Cortex of kidney (tissue), 1 donor: ENCODE measurements at places on chromosomes 2 and 18.

DNA sequence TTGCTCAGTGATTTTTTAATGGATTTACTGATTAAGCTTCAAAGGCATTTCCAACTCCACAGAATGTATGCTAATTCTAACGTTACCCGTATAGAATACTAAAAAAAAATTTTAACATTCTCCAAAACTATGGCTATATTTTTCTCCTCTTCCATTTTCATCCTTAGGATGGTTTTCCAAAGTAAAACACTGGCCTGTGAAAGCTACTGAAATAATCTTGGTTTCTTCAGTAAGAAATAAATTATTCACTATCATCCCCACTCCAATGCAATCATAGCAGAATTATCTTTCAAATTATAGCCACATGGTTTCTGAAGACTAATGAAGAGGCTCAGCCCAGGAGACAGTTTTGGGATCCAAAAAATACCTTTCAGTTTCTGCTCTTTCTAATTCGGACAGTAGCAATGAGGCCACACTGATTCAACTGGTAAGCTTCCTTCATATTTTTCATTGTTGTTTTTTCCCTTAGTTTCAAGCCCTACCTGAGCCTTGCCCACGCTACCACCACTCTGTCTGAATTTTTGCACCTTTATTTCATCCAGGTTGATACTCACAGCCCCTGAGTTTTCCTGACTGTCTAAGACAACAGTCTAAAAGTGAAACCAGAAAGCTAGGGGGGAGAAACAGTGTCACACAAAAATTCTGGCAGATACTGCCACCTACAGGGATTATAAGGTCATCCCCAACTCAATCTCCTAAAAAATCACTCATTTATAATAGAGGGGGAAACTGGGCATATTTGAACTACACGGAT, 887.9 kb downstream of the NRXN1 start:
- DNase-seq: no peak

DNA sequence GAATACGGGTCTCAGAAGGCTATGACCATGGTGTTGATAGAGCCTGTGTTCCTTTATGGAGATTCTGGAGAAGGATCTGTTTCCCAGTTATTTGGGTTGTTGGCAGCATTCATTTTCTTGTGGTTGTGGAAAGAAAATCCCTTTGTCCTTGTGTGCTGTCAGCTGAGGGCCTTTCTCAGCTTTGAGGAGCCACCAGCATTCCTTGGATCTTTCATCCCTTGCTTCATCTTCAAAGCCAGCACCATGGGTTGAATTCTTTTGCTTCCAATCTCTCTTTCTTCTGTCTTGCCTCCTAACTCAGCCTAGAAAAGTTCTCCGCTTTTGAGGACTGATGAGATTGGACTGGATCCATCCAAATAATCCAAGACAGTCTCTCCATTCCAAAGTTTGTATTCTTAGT, 103.2 kb upstream of the MMADHC start:
- no peak for DNase-seq

GRCh38 chr2:175633227-175633626, 368.8 kb downstream of the LNPK start:
- no peak for DNase-seq

DNA sequence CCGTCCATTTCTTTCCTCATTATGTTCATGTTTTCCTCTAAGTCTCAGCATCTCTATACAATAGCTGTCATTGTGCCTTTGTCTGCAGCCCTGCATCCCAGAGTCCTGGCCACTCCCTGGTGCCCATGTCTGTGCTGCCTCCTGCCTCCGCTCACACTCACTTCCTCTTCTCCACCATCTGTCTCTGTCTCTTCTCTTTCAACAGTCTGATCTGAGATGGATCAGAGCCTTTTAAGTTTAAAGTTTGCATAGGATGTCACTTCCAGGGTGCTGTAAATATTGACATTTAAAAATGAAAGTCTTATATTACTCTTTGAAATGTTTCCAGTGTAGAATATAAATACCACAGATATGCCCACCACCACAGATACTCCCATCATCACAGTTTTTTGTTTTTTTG, 42.7 kb downstream of the UBE2F start:
- DNase-seq: no peak

GRCh38 chr2:242051463-242051862, 181.9 kb downstream of the RTP5 start:
- no peak for DNase-seq
